Inflammatory macrophage treated with lipopolysaccharide for 4 hours (primary cell): ENCODE measurements at places on chromosomes 16 and 17.

DNA sequence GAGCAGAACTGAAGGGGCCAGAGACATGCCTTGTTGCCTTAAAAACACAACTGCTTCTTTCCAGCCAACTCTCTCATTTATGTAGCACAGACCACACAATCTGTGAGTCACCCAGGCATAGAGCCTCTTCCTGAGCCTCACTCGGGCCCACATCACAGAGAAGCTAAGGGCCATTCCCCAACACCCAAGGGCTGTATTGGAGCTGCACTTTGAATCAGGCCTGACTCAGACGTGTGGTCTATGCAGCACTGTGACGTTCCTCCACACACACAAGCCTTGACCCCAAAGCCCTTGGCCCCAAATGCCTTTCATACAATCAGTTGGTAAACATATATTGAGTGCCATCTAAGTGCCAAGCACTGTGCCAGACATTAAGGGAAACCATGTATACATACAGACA lies 308.9 kb upstream of the DYNLRB2 start:
- no peak for DNase-seq

DNA sequence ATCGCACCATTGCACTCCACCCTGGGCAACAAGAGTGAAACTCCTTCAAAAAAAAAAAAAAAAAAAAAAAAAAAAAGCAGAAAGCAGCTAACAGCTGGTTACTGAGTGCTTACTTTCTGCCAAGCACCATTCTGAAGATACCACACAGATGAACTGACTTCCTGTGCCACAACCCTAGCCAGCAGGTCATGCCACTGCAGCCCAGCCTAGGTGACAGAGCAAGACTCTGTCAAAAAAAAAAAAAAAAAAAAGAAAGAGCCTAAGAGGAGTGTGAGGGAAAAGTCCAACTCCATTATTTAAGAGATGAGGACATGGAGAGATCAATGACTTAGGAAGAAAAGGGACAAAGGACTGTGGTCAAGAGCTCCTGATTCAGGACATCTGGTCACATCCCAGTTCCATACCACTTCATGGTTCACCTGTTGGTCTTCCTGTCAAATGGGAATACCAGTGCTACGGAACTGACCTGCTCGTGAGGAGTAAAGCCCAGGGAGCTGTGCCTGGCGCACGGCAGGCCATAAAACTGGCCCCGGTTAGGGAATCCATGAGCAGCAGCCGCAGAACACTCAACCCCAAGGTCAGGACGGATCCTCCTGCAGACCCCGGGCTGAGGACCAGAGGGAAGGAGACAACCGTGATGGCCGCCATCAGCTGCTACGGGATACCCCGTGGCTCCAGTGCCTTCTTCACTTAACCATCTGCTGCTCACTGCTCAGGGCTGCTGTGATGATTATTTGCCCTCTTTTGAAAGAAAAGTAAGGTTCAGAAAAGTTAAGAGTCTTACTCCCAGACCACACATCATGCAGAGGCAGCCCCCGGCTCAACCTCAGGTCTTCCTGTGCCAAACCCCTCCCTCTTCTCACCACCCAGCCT lies 950 bp downstream of the KLHDC4 start:
- no peak for DNase-seq

- DNase-seq, result no peak
Observed at GRCh38 chr17:20998571-20999043, 44.2 kb downstream of the USP22 start.

DNA sequence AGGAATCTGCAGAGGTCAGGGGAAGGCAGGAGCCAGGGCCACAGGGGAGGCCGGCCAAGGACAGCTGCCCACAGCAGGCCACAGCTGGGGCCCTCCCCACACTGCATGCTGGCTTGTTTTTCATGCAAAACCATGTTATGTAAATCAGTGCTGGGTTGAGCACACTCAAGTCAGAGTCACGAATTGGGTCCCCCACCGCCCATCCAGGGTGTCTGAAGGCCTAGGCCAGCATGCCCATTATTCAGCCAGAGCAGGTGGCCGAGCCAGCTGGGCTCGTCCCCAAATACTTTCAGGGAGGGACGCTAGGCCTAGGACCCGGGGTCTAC lies 51.2 kb upstream of the TOB1 start:
- no peak for DNase-seq

DNA sequence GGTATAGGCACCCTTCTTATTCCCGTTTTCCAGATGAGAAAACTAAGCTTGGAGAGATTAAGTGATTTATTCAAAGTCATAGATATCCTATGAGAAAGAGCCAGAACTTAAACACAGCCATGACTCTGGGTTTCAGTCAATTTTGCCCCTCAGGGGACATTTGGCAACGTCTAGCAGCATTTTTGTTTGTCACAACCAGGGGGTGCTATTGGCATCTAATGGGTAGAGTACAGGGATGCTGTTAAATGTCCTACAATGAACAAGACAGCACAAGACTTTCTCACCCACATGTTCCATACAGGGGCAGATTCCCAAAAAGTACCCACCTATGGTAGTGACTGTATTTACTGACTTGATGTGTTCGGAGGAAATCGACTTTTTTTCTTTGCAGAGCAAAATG lies 4.8 kb upstream of the SHISA9 start:
- DNase-seq, result peak; percentile 22

- DNase-seq, result peak; percentile 70
Observed at GRCh38 chr16:22618842-22619241, 108.2 kb downstream of the NPIPB5 start.

- DNase-seq, result peak; percentile 98
Observed at GRCh38 chr17:59427425-59427921, 96.0 kb downstream of the YPEL2 start.

GRCh38 chr16:31022544-31023251 lies 10.7 kb upstream of the STX4 start:
- peak; percentile 87 for DNase-seq

GRCh38 chr16:79287424-79287917 lies 313.1 kb downstream of the MAF start:
- no peak for DNase-seq

DNA sequence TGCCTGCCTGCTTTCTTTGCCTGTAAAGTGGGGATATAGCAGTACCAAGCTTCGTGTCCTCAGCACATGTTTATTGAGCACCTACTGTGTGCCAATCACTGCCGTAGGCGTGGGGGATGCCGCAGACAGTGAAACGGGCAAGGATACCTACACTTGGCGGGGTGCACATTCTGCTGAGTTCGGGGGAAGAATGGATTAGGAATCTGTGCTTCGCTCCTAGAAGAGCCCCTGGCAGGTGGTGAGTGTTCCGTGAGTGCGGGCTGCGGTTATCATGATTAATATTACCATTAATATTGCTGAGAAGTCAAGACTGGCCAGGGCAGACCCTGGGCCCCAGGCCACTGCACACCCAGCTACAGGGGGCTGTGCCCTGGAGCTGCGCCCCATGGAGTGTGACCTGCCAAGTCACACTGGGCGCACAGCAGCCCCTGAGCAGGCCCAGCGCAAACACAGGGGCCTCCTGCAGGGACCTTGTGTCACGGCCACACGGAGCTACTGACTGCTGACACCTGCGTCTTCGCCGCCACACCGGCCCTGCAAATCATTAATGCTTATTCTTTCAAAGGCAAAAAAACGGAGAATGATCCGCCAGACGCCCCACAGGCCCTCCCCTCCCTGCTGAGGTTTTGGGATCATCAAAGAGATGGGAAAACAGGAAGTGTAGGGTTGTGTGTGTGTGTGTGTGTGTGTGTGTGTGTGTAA lies 213.4 kb upstream of the GSE1 start:
- no peak for DNase-seq

DNA sequence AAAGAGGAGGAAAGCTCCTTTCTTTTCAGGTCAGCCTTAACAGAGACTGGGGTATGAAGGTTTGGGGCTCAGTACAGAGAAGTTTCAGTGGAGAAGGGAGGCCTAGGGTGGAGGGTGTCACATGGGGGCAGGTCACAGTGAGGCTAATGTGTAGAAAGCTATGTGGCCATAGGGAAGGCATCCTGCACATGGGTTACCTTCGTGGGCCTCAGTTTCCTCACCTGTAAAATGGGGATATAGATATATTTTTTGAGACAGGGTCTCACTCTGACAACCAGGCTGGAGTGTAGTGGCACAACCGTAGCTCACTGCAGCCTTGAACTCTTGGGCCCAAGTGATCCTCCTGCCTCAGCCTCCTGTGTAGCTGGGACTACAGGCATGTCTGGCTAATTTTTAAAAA lies 41.8 kb downstream of the EMP2 start:
- no peak for DNase-seq

DNA sequence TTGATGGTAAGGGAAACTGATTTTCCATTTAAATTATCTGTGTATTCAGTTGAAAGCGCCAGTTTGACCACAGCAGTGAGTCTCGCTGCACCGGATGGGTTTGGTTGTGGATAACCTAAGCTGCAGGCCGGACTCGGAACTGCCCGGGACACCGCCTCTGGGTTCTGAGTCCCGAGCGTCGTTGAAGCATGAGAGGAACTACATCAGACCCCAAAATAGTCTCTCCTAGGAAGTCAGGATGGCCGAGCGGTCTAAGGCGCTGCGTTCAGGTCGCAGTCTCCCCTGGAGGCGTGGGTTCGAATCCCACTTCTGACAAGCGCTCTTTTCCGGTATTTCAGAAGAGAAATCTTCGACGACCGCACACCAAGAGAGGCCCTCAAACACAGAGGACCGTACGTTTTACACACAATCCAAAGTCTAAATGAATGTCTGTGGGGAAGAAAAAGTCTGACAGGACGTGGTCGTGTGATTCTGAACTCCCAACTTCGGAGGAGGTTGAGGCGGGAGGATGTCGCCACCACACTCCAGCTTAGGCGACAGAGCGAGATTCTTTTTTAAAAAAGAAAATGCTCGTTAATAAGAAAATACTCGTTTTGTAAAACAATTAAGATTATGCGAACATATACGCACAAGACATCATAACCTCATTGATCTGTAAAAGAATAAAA lies 15.4 kb upstream of the PLLP start:
- DNase-seq, result peak; percentile 89

GRCh38 chr17:70405492-70406220 lies 236.3 kb downstream of the KCNJ2 start:
- DNase-seq, result peak; percentile 91

- DNase-seq, result no peak
Observed at GRCh38 chr17:69287168-69287567, 39.8 kb downstream of the ABCA5 start.

DNA sequence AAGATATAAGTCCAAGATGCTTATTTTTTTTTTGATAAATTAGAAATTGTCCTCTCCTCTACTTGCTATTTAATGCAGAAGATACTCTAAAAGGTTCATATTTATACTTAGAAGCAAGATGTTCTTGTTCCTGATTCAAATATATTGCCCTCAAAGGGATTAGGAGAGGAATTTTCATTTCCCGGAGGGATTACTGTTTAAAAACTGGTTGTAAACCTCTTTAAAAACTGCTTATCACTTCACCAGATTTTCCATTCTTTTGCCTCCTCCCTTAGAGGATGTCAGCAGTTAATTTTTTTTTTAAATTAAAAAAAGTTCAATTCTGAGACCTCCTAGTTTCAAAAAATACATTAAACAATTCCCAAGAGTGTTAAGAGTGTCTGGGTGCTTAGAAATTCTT lies 2.8 kb downstream of the TENT4B start:
- no peak for DNase-seq

DNA sequence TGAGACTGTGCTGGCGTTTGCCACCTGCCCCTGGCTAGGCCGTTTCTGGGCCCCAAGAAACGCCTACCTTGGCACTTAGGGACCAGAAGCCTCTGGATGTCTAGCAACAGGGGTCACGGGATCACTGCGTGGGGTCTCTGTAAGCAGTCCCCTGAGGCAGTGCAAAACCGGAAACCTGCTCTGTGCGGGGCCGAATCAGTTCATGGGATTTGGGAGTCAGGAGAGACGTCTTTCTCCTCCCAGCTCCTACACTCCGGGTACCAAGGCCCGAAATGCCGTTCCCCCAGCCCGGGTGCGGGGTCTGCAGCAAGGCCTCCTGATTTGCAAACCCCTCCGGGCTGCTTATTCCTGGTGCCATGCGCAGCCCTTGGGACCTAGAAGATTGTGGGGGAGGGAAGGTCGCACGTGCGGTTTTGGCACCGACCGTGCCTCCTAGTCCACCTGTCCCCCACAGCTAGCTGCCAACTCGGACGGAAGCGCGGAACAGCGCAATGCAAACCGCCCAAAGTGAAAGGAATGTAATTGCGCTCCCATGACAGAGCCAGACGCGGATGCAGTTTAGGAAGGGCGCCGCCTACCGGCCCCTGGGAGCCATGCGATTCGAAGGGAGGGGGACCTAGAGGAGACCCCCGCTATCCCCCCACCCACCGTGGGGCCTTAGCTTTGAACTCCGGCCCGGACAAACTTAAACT lies 6.5 kb downstream of the IRX5 start:
- peak; percentile 20 for DNase-seq

DNA sequence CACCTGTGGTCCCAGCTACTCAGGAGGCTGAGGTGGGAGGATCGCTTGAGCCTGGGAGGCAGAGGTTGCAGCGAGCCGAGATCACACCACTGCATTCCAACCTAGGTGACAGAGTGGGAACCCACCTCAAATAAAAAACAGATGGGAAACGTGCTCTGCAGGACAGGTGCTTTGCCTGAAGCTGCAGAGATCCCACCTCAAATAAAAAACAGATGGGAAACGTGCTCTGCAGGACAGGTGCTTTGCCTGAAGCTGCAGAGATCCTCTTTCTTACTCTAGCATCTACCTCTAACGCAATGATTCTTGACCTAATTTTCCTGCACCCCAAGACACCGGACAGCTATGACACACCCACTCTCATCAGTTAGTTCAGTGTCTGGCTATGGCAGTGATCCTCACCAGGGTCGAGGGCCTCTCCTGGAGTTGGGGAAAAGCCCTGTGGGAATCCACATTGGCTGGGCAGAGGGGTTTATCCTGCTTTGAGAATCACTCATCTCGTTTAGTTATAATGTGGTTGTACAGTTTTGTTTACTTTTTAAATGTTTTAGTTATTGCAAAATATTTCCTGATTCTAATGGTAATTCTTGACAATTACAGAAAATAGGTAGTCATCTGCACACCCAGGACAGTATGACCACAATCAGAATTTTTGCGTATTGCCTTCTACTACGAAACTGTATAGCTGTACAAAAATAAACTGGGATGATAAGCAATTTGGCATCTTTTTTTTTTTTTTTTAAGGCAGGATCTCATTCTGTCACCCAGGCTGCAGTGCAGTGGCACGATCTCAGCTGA lies 11.4 kb downstream of the VPS53 start:
- DNase-seq, result no peak

DNA sequence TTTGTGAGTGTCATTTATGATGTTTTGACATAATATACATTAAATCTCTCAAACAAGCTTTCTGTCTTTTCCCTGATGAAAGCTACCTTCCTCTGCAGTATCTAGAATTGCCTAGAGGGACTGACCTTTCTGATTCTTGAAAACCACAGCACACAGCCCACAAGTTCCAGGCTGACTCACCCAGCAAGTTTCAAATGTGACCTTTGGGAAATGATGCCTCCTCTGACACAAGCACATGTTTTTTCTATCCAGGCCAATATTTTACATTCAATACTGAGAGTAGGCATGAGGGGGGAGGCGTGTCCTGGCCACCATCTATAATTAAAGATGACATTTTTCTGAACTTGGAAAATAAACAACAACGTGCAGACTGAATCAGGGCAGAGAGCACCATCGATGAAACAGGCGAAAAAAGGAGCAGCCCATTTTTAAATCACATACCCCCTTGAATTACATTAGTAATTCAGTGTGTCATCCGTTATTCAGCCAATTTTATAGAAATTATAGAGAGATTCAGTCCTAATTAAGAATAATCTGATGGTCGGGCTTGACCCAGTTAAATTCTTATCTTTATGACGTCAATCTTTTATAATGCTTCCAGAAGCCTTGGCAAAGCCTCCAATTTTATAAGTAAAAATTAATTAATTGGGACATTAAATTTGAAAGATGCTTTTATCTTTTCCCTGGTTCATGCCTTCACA lies 292.6 kb upstream of the CDH11 start:
- DNase-seq, result peak; percentile 4

GRCh38 chr16:84917492-84917891 lies 93.8 kb downstream of the ZDHHC7 start:
- no peak for DNase-seq

- DNase-seq, result peak; percentile 96
Observed at GRCh38 chr17:19753051-19753509, 5.0 kb upstream of the ALDH3A1 start.
